ENCODE measurements at places on chromosomes 12 and 14.

- DNase-seq: no peak
Measured at GRCh38 chr14:24403294-24403998, 4.6 kb downstream of the NYNRIN start.

- peak; percentile 40 for DNase-seq
Measured at GRCh38 chr12:47124451-47124850, 44.7 kb upstream of the AMIGO2 start.

DNA sequence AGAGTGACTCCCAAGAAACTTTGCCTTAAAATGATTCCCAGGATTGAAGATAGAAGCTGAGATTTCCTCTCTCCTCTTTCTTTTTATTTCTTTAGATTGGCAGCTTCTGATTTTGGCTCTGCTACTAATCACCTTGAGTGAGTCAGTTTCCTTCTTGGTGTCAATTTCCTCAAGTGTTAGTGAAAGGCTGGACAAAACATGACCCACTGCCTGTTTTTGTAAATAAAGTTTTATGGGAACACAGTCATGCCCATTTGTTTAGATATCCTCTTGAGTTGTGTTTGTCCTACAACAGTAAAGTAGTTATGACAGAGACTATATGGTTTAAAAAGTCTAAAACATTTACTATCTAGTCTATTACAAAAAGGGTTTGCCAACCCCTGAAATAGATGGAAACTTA is 227.2 kb upstream of the TBX3 start:
- DNase-seq: no peak

- no peak for DNase-seq
Measured at GRCh38 chr12:14364583-14365271, 755 bp upstream of the ATF7IP start.

DNA sequence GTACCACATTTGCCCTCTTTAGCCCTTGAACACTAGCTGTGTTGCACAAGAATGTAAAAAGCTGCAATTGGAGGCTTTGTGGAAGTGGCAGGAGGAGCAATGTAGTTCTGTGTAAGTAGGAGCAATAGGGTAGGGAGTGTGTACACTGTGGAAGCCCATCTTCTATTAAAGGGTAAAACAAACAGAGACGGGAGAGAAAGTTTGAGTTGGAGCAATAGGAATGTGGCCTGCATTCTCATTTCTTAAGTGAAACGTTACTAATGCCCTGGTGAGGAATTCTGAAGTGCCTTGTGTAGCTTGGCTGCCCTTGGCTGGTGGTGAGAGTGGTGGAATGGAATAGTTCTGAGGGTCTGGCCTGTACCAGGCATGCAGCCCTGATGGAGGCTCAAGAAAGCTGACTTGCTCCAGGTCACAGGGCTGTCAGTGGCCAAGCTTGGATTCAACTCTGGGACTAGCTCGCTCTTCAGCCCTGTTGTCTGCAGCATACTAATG is 38.8 kb upstream of the ATP23 start:
- no peak for DNase-seq

DNA sequence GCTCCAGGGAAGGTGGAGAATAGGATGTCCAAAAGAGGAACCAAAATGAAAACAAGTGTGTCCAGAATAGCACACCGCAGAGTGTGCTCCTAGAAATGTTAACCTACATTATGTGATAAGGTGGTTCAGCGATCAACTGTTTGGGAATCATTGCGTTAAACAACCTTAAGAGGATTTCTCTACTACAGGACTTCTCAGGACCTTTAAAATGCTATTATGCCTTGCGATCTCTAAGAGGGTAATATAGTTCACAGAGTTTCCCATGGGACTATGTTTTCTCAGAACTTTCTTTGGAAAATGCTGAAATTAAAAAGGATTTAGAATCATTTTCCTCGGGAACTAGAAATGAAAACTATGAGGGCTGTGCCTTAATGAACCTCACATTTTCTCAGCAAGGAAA is 1.8 kb downstream of the GLT8D2 start:
- DNase-seq: no peak

- DNase-seq: peak; percentile 96
Measured at GRCh38 chr12:108826101-108826806, 31.1 kb downstream of the SSH1 start.

- no peak for DNase-seq
Measured at GRCh38 chr12:124306686-124307555, 12.0 kb downstream of the RFLNA start.

- peak; percentile 5 for DNase-seq
Measured at GRCh38 chr14:91135039-91135438, 21.2 kb downstream of the DGLUCY start.

DNA sequence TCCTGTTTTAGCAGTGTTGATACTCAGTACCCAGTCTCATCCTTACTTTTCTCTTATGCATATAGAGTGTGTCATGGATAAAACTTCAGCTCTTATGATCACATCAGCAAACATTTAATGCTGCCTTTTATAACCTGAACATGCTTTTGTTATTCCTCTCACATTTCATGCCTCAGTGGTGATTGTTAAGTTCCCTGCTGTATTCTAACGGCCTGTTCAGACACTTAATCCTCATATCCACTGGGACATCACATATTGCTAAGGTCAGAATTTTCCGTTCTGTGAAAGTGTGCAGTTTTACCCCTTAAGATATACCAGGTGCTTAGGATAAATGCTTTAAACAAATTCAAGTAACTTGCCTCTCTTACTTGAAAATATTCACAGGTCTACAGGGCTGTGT is 268.7 kb upstream of the SEL1L start:
- DNase-seq: no peak

DNA sequence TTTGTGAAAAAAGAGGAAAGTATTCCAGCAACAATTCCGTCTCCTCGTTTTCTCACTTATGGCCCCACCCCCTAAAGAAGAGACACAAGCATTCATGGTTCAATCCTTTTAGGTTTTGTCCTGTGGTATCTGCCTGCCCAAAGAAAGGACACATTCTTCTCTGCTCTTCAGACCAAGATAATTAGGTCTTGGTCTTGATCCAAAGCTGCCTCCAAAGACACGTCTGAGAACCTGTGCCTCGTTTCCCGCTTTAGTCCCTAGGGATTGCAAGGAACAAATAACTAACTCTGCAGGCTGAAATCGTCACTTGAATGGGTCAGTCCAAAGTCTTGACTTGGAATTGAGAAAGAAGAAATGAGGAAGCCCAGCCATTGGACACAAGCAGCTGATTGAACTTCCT is 202.7 kb upstream of the FAR2 start:
- DNase-seq: no peak

DNA sequence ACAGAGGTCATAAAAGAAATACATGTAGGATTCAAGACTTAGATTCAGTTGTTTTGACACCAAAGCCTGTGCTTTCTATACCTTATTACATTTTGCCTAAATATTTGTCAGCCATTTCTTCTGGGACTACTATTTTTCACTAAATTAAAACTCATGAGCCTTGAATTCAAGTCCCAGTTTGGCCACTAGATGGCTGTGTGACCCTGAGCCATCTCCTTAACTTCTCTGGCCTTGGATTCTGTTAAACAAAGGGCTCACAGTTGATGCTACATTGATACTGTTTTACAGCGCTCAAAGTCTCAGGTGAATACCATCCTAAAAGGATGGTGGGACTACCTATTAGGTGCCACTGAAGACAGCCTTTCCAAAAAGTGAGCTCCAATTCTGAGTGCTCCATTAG is 39.6 kb upstream of the CCDC198 start:
- peak; percentile 8 for DNase-seq

DNA sequence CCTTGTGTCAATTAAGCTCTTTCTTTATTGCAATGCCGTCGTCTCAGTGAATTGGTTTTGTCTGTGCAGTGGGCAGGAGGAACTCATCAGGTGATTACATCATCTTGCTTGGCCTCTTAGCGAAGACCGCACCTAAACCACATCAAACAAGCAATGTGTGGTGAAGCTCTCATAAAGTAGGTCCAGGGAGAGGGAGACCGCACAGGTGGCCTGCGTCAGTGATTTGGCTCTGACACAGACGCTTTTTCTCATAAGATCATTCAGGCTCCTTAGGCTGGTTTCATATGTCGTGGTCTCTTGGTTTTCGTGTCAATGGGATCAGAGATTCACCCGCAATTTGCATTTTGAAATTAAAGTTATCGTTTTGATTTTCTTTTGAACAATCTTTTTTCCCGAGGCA is 6.7 kb upstream of the TESC start:
- no peak for DNase-seq

DNA sequence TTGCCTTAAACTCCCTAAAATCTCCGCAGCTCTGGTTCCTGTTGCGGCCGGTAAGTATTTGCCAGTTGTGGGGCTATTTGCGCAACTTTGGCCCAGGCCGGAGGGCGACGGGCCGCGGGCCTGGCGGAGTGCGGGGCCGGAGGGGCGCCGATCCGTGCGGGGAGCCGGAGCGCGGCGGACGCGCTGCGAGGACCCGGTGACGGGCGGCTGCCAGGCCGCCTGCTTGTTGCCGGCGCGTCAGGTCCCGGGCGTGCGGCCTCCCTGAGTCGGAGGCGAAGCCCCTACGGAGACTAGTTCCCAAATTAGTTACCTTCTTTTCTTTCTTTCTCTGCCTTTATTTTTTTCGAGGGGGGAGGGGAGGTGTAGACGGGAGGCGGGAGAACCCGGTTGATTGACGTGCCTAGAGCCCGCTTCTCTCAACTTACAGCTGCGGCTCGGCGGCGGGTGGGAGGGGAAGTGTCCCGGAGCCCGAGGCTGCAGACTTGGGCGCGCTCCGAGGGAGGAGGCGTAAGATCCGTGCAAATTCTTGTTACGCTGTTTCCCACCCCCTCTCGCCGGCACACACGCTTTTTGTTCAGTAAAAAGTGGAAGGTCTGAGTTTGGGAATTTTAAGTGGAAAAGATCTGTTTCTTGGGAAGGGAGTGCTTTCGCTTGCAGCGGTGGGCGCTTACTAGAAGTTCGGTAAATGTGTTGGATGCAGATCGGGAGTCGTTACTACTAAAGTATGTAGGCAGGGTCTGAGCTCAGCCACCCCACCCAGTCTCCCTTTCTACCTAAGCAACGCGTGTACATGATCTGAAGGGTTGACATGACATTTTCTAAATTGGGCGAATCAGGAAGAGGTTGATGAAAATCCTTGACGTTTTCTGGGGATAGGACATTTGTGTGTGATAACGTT is 576 bp downstream of the ZBTB1 start:
- DNase-seq: peak; percentile 83

- peak; percentile 99 for DNase-seq
Measured at GRCh38 chr12:127559349-127560040, 707.5 kb upstream of the TMEM132C start.

DNA sequence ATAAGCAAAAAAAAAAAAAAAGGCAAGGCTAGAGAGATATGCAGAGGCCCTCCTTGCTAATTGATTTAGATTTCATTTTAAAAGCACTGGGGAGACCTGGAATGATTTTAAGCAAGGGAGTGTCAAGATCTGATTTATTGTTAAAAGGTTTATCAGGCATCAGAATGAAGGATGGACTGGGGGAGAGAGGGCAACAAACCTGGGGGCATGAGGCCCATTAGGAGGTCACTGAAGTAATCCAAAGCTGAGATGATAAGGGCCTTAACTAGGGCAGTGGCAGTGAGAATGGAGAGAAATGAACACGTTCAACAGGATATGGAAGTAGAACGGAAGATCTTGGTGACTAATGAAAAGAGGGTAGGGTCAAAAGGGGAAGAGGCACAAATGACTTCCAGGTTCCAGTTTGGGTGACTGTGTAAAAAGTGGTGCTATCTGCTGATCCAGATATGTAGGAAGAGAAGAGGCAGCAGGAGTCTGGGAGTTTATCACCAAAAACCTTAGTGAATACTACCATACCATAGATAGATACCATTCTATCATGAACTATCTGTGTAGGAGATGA is 24.0 kb downstream of the KITLG start:
- no peak for DNase-seq

- DNase-seq: no peak
Measured at GRCh38 chr12:13687633-13688032, 293.8 kb downstream of the GRIN2B start.

DNA sequence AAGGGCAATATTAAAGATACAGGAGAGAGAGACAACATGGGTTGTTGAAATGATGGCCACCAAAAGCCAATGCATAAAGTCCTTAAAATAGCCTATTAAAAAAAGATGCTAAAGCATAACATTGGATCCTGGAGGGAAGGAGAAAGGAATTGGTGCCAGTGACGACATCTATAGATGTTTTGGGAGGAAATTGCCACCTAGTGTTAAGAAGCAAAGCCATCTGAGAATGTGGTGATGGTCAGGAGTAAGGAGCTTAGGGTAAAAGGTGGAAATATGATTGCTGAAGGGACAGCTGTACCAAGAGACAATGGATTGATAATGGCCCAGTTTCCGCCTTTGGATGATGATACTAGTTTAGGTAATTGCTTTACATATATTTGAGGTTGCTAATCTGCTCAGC is 85.1 kb downstream of the TMEM30B start:
- DNase-seq: no peak

DNA sequence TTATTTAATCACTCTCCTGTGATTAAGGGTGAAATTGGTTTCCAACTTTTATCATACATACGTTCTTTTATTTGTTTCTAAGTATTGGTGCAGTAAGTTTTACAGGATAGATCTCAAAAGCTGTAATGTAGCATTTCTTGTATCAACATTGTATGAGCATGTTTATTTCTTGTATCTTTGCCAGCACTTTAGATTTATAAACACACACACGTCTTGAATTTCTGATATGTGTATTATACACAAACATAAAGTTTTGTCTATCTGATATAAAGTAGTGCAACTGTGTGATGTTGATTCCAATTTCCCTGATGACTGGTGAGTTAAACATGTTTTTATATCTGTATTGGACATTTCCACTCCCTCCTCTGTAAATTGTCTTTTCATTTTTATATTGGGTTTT is 134.7 kb downstream of the NOVA1 start:
- DNase-seq: no peak

DNA sequence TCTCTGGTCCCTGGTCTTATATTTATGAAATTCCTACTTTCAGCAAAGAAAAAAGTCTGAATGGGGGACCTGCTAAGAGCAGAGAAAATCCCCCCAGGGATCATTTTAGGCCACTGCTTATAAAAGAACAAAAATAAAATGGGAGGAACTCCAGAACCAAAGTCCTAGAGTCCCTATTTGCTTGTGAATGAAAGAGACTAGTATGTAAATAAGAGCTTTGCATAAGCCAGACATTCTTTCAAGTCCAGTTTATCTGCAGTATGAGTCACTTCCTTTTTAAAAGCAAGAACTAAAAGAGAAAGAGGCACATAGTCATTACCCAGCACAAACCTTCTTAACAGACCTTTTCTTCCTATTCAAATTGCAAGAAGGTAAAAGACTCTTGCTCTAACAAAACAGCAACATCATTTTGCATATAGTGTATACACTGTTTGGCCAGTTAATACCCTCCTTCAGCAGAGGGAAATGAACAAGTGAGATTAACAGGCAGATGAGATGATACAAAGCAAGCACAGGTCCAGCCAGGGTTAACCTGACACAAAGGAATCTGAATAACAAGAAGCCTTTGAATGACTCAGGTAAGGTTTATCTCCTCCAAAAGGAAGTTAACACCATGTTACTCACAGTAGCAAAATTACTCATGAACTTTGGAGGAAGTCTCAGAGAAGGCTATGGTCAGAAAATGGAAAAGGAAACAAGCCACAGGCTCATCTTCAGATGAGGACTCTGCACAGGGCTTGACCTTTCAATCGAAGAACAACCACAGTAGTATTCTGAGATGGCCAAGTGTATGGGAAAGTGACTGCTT is 87.3 kb downstream of the PHLDA1 start:
- DNase-seq: peak; percentile 73

All from brain microvascular endothelial cell (primary cell).